T-helper 22 cell (primary cell): ENCODE measurements at places on chromosomes 2 and 18.

DNA sequence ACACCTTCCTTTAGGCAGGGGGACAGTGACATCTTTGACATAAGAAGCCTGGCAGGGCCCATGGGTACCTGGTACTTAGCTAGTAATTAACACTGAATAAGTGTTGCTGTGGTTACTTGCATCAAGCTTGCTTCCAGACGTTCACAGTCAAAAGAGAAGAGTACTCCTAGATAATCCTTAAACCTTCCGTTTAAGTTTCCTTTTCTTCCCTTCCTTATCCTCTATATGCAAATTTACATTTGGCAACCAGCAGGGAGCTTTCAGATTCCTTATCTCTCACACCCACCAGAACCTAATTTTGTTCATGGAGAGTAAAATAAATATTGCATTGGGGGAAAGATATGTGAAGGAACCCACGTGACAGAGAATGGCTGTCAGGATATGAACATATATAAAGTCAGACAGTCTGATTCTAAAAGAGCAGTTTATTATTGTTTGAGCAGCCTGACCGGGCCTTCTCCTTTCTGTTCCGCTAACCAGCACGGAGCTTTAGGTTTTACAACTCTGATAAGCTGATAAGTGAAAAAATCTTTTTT lies 7.8 kb upstream of the RAB31 start:
- no peak for DNase-seq

GRCh38 chr2:229296016-229296415 lies 24.9 kb upstream of the PID1 start:
- DNase-seq = no peak

DNA sequence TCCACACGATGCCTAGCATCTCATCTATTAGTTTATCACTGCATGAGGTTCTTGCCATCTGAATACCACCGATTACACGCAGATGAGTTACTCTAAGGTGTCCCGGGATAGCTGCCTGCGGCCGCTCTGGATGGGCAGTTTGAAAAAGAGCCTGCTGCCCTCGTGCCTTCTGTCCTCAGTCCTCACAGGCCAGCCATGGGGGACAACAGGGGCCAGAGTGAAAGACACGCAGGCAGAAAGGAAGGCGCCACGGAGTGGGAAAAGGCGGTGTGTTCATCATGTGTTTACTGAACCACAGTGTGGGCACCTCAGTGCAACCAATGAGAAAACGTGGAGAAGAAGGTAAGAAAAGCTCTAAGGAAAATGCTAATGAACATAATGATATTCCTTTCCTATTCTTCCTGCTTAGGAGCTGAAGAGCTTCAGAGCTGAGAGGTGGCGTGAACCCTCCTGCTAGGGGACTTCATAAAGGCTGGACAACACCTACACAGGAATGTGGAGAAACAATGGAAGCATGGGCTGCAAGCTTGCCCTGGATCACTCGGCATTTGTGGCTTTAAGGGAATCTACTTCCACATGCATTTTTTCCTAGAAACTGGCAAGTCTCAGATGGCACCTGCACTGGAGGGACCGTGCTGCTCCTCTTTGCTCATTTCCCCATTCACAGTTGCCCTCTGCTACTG lies 50.9 kb downstream of the CABYR start:
- no peak for DNase-seq

GRCh38 chr2:62570861-62571698 lies 65.1 kb upstream of the TMEM17 start:
- DNase-seq = no peak

- no peak for DNase-seq
Observed at GRCh38 chr2:211351987-211352386, 795.6 kb downstream of the CPS1 start.

GRCh38 chr2:11824901-11825828 lies 78.7 kb downstream of the LPIN1 start:
- DNase-seq = no peak

GRCh38 chr2:121220995-121221394 lies 64.0 kb downstream of the TFCP2L1 start:
- no peak for DNase-seq

DNA sequence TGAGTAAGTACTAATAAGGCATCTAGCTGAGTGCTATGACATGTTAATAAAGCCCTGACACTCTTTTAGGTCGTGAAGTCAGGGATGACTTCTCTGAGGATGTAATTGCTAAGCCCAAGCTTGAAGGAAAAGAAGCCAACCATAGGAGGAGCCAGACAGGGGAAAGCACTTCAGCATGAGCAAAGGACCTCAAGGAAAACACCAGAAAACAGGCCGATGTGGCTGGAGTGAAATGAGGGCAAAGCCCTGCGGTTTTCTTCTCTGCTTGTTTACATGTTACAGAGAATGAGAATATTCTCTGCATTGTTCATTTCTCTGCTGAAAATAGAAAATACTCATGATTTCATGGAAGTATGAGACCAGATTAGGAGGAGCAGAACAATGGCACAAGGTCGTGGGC lies 112.5 kb upstream of the ARHGAP28 start:
- DNase-seq = no peak

DNA sequence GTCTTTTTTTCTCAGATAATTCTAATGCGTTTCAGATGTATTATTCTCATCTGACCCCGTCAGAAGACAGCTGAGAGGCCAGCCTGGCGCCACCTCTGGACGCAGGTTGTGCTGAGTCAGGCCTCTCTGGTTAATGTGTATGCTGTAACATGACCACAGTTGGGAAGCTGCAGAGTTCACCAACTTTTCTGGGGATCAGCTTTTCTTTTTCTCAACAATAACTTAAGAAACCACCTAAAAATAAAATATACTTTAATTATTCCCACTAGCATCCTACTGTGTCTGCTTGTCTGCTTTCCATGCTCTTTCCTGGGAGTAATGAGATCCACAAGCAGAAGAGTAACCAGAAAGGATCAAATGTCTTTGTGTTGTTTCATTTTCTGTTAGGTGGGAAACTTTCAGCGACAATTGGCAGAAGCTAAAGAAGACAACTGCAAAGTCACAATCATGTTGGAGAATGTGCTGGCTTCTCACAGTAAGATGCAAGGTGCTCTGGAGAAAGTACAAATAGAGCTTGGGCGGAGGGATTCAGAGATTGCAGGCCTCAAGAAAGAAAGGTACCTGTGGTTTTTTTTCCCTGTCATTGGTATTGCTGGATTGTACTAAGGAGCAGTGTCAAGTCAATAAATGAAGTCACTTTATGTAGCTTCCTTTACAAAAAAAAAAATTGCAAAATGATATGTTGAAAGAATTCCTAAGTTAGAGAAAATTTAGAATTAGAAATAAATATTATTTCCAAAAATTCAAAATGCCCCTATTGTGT lies 79.8 kb downstream of the CCDC150 start:
- DNase-seq = no peak

GRCh38 chr2:119681203-119681867 lies 2.3 kb downstream of the TMEM177 start:
- DNase-seq = no peak

GRCh38 chr2:137769406-137769805 lies 194.9 kb upstream of the HNMT start:
- no peak for DNase-seq

- DNase-seq = no peak
Observed at GRCh38 chr2:112646791-112647689, 1.3 kb downstream of the SLC20A1 start.

GRCh38 chr2:240388471-240389301 lies 46.8 kb upstream of the GPC1 start:
- no peak for DNase-seq

DNA sequence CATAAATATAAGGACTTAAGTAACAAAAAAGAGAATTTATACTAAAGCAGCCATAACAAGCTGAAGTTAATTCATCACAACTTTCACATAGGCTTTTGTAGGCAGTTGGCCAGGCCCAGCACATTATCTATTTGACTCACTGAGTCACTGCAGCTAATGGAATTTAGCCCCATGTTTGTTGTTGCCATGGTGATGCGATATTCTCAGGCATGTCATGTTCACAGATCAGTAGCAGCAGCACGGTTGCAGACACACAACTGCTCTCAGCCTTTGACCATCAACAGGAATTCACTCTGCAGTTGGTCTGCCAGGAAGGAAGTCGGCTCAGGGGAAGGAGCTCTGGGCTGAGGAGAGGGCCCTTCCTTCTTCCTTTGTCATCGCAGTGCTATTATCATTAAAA lies 639.8 kb downstream of the TMEM182 start:
- DNase-seq = no peak

DNA sequence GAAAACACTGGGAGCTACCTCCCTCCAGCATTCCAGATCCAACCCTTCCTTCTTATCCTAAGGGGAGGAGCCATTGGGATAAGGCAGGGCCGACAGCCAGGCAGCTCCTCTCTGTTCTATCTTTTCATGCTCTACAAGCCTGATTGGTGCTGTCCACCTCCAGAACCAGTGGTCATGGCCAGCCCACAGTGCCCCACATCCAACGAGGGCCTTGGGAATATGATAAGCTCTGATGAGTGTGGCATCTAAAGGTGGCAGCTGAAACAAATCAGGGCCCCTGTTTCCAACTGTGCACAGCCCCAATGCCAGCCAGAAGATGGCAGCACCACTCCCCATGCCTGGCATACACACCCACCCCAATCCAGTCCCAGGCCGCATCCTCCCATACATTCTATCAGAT lies 329.3 kb downstream of the C1D start:
- DNase-seq = no peak

DNA sequence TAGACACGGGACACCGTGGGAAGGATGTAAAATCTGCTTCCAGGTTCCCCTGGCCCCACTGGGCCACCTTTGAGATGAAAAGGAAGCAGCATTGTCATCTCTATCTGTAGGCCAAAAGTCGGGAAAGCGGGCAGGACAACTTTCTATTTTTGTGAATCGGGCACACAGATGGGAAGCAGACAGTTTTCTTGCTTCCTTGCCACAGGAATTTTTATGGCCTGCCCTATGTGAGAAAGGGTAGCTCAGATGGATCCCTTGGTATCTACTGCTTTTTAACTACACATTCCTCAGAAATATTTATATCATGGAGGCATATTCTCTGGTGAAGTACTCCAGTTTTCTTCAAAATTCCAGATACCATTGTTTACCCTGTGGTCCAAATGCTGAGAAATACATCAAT lies 735.5 kb downstream of the CBLN2 start:
- DNase-seq = no peak

- DNase-seq = no peak
Observed at GRCh38 chr2:112776113-112776512, 8.2 kb downstream of the IL1A start.

DNA sequence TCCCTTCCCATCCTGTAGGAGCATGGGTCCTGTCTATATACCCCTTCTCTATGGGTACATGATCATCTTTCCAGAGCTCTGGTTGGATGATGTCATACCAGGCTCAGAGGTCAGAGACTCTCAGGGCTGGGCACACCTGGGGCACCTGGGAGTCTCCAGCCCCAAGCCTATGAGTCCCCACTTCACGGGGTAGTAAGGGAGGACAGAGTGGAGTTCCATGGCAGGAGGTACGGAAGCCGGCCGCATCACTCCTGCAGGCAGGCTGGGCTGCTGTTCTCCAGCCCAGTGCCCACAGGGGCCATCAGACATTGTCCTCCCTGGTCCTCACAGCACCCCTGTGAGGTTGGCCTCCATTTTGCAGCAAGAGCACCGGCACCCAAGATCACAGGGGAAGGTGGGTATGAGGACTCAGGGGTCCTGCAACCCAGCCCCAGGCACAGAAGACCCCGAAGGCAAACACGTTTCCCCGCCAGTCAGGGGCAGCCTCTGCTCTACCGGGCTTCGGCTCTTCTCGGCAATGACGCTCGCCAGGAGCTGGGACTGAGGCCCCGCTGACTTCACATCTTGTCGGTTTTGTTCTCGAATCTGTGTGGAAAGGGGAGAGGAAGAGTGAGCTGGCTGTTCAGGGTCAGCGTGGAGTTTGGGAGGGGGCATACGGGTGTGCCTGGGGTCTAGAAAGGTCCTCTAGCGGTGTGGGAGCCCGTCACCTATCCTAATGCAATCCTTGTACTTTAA lies 91.5 kb downstream of the ADD2 start:
- DNase-seq = no peak

- DNase-seq = no peak
Observed at GRCh38 chr18:47975105-47975504, 44.6 kb upstream of the SMAD2 start.

DNA sequence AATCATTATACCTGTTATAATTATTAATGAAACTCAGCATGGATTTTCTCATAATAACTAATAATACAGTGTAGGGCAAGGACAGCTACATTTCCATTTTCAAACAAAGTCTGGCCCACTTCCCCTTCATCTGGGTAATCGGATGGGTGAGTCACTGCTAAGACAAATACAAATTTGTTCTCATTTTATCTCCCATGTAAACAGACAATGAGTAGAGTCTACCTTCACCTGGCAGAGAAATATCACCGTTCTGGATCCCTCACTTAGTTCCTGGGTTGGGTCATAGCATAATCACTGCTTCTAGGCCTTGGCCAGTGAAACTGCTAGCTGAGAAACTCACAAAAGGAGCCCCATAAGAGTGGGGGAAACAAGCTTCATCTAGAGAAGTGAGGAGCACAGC lies 9.2 kb downstream of the CNTNAP5 start:
- DNase-seq = no peak

DNA sequence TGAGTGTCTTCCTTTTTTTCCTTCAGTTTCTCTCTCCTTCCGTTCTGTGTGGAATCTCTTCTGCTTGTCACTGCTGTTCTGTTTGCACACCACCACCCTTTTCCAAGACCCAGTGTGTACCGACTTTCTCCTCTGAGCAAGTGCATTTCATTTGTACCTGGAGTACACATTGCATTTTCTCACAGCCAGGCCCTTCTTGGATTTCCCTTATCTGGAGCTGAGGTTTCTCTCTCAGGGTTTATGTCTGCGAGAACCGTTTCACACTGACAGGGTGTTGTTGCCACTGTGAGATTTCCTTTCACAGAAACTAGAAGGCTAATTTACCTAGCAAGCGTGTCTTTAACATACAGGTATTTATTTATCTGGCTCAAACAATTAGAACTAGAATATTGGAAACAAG lies 26.2 kb downstream of the NCOA1 start:
- DNase-seq = no peak

- DNase-seq = peak; percentile 73
Observed at GRCh38 chr2:230974096-230974913, 21.6 kb upstream of the SPATA3 start.

DNA sequence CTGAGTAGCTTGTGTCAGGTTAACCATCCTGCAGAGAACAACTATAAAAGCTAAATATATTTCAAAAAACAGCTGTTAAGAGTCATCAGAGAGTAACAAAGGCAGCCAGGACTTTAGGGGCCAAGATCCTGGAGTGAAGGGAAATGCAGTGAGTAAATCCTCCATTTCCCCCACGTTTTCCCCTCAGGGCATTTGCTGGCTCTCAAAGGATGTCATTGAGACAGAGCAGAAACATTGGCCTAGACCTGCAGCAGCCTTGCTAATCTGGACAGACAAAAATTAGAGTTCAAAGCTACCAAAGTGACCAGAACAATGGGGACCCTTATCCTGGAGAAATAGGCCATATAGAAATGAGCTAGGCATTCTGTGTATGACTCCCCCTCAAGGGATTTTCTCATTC lies 21.1 kb upstream of the KLHL29 start:
- no peak for DNase-seq
